Fibroblast of skin of abdomen (primary cell): ENCODE measurements at places on chromosomes 1 and 21.

DNA sequence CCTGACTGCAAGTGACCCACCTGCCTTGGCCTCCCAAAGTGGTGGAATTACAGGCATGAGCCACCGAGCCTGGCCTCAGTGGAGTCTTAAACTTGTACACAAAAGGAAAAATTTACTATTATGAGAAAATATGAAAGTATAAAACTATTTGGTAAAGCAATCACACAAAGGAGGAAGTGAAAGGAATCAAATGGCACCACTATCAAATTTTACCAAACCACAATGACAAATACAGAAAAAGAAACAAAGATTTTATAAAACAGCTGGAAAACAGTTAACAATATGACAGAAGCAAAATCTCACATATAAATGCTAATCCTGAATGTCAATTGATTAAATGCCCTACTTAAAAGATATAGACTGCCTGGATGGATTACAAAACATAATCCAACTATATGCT lies 42.1 kb upstream of the NEGR1 start:
- DNase-seq = no peak

- DNase-seq = peak; percentile 23
These were observed 575 bp downstream of the TRIM67 start for GRCh38 chr1:231162297-231162969.

GRCh38 chr21:30194701-30195299 lies 21.1 kb downstream of the CLDN8 start:
- no peak for DNase-seq

DNA sequence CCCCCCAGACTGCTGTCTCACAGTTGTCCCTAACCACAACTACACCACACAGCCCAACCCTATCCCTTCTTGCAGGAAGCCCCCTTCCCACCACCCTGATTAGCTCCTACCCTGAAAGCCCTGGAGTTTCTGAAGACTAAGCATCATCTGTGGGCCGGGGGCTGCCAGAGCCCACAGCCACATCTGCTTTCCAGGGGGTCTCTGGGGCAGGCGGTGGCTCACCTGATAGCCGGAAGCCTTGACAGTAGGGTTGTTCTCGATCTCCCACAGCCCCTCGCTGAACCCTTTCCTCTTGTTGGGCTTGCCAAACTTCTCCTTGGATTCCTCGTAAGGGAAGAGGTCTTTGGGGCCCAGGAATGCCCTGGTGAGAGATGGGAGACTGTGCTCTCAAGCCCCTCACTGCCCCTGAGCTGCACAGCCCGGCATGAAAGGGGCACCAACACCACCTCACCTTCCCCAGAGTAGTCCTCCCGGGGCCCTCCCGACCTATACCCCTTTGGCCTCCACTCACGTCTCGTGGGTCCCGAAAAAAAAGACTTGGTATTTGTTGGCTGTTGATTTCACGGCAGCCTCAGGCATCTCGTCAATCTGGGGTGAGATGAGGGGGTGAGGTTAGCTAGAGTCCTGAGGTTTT lies 4.0 kb upstream of the MRPL24 start:
- no peak for DNase-seq

- no peak for DNase-seq
These were observed 226.9 kb upstream of the NRIP1 start for GRCh38 chr21:15291621-15292266.

DNA sequence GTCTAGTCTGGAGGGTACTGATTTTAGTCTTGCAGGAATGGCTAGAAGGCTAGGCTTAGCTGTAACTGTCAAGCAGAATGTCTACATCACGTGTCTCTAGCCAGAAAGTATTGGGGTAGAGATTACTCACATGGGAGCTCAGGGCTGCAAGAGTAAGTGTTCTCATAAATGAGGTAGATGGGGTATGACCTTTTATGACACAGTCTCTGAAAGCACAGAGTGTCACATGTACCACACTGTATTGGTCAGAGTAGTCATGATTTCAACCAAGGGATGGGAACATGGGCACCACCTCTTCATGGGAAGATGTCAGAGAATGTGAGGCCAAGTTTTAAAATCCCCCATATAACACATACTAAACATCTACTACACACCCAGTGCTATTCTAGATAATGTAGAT lies 2.9 kb downstream of the FYB2 start:
- no peak for DNase-seq

DNA sequence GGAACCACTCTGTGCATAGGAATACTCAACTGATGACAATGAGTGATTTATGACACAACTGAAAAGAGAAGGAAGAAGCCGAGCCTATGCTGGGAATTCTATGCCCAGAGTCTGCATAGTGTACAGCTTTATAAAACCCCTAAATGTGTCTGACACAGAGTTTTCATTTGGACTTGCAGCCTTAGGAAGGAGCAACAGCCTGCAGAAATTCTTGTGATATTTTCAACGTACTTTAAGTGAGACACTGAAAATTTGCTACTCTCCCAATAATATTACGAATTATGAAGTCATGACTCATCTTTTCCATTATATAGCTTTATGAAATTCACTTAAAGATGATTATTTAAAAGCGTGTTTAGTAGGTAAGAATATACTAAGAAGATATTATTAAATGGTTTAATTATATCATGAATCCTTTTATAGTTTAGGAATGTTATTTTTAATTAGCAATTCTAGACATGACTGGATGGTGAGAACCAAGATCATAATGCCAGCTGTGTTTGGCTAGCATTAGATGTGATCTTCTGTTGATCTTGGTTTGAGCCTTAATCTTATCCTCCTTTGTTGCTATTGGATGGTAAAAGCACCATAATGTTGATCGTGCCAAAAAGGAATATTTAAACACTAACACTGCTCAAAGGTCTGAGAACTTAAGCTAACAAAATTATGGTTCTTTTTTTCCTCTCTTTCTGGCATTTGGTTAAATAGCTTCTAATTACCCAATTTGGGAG lies 785.1 kb upstream of the ADGRL4 start:
- peak; percentile 8 for DNase-seq

- DNase-seq = no peak
These were observed 401.2 kb upstream of the PROX1 start for GRCh38 chr1:213586587-213586972.

DNA sequence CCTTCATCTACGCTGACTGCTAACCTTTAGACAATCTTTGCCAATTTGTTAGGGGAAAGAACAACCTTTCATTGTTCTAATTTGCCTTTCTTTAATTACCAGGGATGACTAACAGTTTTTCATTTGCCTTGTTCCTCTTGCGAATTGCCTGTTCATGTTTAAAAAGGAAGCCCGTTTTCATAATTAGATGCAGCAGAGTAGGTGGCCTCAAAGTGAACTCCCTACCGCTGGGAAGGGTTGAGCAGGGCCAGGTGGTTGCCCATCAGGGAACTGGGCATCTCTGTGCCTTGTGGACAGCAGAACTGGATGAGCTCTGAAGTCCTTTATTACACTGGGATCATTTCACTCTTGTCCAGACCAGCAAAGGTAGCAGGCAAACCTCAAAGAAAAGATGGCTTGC lies 59.0 kb downstream of the HIVEP3 start:
- no peak for DNase-seq

DNA sequence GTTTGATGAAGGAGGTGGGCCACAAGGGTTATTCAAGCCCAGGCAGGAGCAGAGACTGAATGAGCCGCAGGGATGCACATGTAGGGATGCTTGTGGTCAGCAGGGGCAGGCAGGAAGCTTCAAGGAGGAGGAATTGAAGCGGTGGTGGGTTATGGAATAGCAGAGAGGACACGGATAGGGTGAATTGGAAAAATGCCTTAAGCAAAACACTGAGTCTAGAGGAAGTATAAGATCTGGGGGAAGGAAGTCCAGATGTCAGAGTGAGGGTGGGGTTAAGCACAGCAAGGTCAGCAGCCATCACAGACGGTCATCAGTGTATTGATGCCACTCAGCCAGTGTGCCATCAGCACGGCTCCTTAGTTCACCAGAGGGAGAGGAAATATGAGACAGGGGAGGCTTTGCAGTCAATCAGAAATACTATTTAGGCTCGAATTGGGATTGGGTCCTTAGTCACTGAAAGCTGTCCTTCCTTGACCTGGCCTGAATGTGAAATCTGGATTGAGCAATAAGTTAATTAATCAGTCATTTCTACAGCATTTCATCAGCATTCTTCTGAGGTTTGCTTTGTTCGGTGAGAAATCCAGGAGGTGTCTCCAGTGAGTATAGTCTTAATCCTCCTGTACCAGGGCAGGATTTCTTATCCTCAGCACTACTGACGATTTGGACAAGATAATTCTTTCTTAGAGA lies 6.0 kb upstream of the LCE1F start:
- DNase-seq = peak; percentile 19

- DNase-seq = peak; percentile 6
These were observed 285.7 kb upstream of the ZP4 start for GRCh38 chr1:238176441-238176840.

GRCh38 chr21:25578056-25578961 lies 29.0 kb downstream of the MRPL39 start:
- no peak for DNase-seq

DNA sequence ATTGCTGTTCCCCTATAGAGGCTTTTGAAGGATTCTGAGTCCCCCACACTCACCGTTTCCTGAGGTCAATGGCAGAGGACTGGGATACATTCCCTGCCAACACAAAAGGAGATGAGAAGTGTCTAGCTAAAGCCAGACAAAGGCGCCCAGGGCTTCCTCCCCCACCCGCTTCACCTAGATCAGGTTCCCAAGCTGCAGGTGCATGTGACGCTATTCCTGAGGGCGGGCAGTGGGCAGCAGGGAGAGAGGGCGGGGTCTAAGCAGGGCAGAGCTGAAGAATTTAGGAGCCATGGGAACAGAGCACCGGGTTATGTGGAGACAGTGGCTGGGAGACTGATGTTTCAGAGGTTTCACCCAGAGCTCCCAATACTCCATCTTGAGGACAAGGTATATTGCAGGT lies 6.0 kb upstream of the ARHGEF2 start:
- no peak for DNase-seq

GRCh38 chr1:91687452-91687851 lies 186.8 kb downstream of the CDC7 start:
- no peak for DNase-seq

- DNase-seq = no peak
These were observed 872 bp downstream of the GPBP1L1 start for GRCh38 chr1:45685308-45686014.
